Activated gamma-delta T cell (primary cell): ENCODE measurements at places on chromosomes 7 and 10.

GRCh38 chr10:124586142-124586541 lies 124.5 kb downstream of the LHPP start:
- no peak for DNase-seq

DNA sequence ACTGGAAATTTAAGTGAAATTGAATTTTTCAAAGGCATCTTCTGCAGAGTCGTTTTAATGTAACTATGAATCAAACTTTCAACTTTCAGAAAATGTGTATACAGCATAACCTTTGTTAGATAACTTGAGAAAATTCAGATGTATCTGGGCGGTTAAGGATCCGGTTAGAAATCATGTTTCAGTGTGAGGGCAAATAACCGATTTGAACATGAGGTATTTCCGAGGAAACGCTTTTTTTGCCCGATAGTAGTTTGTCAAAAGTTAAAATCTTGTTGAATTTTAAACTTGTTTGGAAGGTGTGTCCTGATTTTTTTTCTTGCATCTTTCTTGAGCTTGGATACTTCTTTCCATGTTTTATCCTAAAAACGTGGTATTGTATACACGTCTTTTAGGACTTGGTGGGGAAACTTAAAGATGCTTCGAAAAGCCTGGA lies 1.3 kb upstream of the BMI1 start:
- no peak for DNase-seq

- no peak for DNase-seq
These were observed 6.7 kb downstream of the OR13A1 start for GRCh38 chr10:45308707-45309106.

DNA sequence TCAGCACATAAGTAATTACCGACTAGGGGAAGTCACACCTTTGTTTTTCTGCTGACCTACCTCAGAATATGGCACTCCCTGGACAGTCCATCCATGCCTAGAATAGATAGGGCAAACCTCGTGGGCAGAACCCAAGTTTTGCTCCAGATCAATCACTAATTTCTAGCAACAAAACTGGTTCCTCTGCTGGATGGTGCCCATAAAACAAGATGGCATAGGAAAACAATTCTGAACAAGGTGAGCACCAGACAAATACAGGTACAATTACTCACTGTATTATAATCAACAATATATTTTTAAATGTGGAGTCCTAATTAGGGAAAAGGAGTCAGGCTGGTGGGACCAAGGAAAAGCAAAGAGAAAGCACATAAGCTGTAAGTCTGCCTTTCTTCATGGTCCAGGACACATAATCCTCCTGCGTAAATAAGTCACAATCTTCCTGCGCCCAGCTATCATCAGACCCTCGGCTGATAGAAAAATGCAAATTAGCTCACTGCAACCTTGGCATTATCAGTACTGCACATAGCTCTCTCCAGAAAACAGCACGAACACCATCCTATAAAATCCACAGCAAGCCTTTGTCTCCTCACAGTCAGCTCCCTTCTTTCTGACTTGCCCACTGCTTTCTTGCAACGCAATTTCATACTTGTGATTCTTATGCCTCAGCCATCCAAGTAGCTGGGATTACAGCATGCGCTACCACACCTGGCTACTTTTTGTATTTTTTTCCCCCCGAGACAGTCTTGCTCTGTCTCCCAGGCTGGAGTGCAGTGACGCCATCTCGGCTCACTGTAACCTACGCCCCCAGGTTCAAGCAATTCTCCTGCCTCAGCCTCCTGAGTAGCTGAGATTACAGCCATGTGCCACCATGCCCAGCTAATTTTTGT lies 15.1 kb downstream of the URGCP start:
- no peak for DNase-seq

GRCh38 chr10:96222908-96223307 lies 48.5 kb downstream of the BLNK start:
- no peak for DNase-seq

- no peak for DNase-seq
These were observed 42.5 kb upstream of the LCOR start for GRCh38 chr10:96789571-96790108.

DNA sequence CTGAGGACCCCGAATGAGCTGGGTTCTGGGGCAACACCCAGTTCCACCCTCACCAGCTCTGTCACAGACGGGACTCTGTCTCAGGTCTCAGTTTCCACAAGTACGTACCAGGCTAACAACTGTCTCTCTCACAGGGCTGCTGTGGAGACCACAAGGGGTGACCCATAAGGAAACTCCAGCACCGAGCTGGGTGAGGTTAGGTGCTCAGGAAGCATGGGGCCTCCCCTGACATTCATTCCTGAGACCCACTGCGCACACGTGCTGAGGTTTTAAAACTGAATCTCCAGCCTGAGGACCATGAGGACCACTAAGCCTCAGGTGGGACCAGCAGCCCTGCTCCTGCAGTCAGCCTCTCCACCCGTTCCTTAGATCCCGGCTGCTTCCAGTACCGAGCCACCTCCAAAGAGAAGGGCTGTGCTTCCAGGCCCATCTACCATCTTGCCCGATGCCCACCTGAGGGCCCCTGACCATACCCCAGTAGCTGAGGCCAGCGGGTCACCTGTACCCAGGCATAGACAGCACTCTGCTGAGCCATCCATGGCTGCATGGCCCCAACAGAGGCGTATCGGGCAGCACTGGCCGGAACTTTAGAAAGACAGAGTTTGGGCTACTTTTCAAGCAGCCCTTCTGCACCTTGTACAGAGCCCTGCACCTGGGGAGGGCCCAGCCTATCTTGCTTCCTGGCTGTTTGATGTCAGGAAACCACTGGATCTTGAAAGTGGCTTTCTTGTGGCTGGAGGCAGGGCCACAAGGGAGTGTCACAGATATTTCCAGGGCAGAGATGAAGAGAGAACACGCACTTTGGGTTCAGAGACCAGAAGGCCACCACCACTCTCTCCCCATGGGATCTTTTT lies 18.7 kb downstream of the HSPA12A start:
- DNase-seq: no peak

DNA sequence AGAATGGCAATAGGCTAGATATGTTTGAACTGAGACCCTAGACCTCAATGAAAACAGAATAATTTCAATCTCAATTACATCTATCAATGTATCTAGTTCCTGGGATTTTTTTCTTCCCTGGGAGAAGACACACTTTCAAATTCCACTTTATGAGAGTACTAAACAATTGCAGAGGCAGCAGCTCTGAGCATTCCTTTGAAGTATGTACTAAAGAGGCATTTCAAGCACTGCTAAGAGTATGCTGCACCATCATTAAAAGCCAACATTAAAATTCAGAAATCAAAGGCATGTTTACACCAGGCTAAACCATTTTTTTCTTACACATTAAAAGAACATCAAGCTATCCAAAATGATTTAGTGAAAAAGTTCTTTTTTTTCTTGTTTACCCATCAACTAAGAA lies 297.9 kb upstream of the CACNA2D1 start:
- no peak for DNase-seq

DNA sequence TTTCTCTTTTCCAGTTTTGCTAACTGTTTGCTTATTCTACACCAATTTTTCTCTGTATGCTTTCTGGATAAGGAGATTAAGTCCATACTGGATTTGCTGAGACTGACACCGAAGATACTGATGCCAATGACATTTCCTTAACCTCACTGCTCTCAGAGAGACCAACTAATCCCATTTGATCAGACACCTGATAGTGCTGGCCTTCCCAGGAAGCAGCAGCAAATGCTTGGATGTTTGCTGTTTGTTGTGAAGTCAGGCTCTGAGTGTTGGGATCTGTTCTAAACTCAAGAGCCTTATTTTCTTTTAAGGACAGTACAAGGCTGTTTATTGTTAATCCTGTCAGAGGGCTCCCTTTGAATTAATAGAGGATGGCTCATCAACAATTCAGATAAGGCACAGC lies 143.3 kb downstream of the ANK3 start:
- DNase-seq: no peak

DNA sequence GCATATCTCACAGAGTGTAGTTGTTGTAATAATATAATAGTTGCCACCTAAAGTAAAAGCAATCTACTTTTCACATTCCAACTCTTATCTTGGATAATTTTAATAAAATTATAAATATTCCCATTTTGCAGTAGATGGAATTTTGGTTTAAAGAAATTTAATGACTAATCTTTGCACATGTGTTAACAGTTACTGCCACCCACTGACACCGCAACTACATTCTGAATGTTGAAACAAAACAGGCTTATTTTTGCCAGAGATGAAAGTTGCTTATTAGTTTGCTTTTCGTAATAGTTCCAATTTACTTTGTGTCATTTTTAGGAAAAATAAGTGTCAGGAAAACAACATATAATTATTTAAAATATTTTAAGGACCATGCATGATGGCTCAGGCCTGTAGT lies 557.5 kb upstream of the PCDH15 start:
- DNase-seq: no peak

DNA sequence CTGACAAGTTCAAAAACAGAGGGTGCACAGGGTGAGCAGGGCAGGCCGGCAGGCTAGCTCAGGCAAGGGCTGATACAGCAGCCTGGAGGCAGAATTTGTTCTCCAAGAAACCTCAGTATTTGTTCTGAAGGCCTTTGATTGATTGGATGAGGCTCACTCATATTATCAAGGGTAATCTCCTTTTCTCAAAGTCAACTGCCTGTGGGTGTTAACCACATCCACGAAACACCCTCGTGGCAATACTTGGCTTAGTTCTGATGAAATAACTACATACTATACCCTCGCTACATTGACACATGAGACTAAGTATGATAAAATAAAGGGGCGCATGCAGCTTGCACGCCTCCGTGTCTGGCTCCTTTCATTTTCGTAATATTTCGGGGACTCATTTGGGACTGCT lies 4.4 kb upstream of the PPP2R2D start:
- DNase-seq: no peak

GRCh38 chr10:101121654-101122031 lies 9.5 kb upstream of the TLX1 start:
- DNase-seq: no peak

GRCh38 chr7:113404245-113404644 lies 285.9 kb upstream of the SMIM30 start:
- DNase-seq: no peak
